ENCODE measurements at places on chromosomes 5 and 9.

- DNase-seq, result no peak
These were observed 136.4 kb downstream of the KDM4C start for GRCh38 chr9:6894135-6894534.

- DNase-seq, result peak; percentile 97
These were observed 15.6 kb upstream of the IRF1 start for GRCh38 chr5:132506094-132506692.

GRCh38 chr9:129052592-129052991 is 16.2 kb downstream of the MIGA2 start:
- no peak for DNase-seq

DNA sequence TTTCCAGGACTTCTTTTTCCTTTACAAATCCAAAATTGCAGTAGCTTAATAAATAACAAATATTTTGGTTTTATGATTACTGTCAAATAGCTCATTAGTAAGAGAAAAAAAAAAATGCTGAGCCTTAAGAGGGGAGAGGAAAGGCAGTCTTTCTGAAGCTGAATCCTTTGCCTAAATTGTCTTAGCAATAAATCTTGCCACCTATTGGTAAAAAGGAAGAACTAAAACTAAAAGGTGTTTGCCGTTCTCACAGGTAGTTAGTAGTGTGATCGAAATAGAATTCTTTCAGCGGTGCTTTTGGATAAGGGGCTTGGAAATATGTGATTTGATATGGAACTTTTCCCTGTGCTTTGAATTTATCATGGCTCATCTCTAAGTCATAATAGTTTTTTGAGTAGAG is 31.2 kb downstream of the PIK3R1 start:
- DNase-seq, result no peak

GRCh38 chr9:74920944-74921626 is 31.6 kb downstream of the C9orf40 start:
- no peak for DNase-seq
